Smooth muscle cell of bladder (primary cell): ENCODE measurements at places on chromosomes 3 and 15. TPM values are rescaled to one million over a fixed set of nuclear protein-coding genes. Genes with fewer than 3 reads are reported as not detected.

The MOBP gene
- total RNA-seq: 2.3 TPM in 1 of 2 replicates, not detected in the other

The GHRL gene
- total RNA-seq: not detected in 2 replicates

The MUSTN1 gene
- not detected in 2 replicates for total RNA-seq

The C3orf20 gene
- under 0.01 and 0.09 TPM in 2 replicates for total RNA-seq

The HES1 gene
- 3.3 and 5.5 TPM in 2 replicates for total RNA-seq

The CD86 gene
- total RNA-seq: not detected in 2 replicates

The ITIH1 gene
- 0.14 and 0.18 TPM in 2 replicates for total RNA-seq

The ZNF660 gene
- total RNA-seq: 2.1 and 2.6 TPM in 2 replicates

The LMCD1 gene
- 44.2 and 119 TPM in 2 replicates for total RNA-seq

The CLDN1 gene
- total RNA-seq: 0.14 and 0.18 TPM in 2 replicates

The GPR149 gene
- total RNA-seq: not detected in 2 replicates

The PRTG gene
- total RNA-seq: 1.6 and 2.4 TPM in 2 replicates

The TLR9 gene
- total RNA-seq: under 0.01 TPM in 1 of 2 replicates, not detected in the other

The CRYGS gene
- 0.43 and 1.0 TPM in 2 replicates for total RNA-seq

The ADGRG7 gene
- not detected in 2 replicates for total RNA-seq

The MESP1 gene
- total RNA-seq: 0.09 and 0.28 TPM in 2 replicates
